Effector memory CD8-positive, alpha-beta T cell (primary cell): ENCODE measurements at places on chromosomes 6 and 20.

DNA sequence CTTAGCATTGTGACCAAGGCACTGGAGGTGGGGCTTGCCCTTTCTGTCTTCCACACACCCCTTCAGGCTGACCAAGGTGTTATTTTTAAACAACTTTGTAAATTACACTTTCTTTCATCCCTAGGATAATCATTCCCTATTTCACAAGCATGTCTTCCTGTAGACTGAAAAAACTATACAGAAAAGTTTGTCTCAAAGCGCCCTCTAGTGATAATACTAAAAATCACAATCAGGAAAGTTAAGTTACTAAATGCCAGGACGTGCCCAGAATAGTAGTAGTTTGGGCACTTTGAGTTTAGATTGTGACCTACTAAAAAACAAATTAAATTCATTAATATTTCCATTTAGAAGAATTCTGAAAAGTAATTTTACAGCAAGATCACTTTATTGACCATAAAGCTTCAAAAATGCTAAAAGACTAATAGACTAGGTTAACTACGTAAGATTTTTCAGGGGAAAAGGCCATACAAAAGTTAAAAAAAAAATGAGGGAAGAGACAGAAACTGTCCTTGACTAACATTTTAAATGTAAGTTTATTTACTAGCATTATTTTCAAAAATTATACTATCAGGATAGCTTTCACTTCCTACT, 123.3 kb upstream of the DUSP22 start:
- DNase-seq, result no peak

DNA sequence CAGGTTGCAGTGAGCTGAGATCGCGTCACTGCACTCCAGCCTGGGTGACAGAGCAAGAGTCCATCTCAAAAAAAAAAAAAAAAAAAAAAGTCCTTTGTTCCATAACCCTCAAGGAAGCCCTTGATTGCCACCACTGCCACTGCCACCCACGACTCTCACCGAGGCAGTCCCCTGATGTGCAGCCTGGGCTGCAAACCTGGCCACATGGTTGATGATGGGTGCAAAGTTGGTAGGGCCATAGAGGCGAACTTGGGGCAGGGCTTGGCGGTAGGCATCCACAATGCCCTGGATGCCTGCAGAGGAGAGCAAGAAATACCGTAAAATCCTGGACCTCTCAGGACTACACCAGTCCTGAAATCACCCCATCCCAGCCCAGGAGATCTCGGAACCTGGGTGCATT, 11.5 kb downstream of the SPAG4 start:
- no peak for DNase-seq

- no peak for DNase-seq
Observed at GRCh38 chr6:125528621-125529041, 220.8 kb upstream of the HEY2 start.

DNA sequence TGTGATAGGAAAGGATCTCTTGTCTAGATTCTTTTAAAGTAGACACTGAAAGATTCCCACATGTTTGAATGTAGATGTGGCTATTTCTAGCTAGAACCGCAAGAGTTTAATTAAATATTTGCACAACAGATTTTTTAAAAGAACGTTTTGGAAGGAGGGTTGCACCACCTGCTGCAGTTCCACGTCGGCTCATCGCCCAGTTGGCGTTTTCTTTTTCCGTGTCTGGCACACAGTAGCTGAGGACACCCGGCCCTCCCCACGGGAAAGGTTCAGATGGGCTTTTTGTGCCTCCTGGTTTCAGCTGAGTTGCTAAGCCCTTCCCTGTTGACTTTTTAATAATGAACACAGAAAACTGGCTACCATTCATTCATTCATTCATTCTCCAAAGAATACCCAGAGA, 41.8 kb upstream of the DOK5 start:
- no peak for DNase-seq

GRCh38 chr6:142679907-142680700, 264.9 kb downstream of the HIVEP2 start:
- no peak for DNase-seq

GRCh38 chr6:96925290-96925687, 761 bp downstream of the KLHL32 start:
- no peak for DNase-seq

DNA sequence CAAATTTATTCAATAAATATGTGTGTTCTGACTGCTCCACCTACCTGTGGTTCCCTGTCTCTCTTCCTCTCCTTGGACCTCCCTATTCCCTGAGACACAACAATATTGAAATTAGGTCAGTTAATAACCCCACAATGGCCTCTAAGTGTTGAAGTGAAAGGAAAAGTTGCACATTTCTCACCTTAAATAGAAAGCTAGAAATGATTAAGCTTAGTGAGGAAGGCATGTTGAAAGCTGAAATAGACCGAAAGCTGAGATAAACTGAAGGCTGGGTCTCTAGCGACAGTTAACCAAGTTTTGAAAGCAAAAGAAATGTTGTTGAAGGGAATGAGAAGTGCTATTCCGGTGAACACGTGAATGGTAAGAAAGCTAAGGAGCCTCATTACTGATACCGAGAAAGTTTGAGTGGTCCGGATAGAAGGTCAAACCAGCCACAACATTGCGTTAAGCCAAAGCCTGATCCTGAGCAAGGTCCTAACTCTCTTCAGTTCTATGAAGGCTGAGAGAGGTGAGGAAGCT, 34.1 kb downstream of the UST start:
- no peak for DNase-seq

GRCh38 chr6:143368426-143368825, 82.1 kb downstream of the ADAT2 start:
- no peak for DNase-seq

- no peak for DNase-seq
Observed at GRCh38 chr20:60306105-60306504, 347.9 kb downstream of the CDH26 start.

DNA sequence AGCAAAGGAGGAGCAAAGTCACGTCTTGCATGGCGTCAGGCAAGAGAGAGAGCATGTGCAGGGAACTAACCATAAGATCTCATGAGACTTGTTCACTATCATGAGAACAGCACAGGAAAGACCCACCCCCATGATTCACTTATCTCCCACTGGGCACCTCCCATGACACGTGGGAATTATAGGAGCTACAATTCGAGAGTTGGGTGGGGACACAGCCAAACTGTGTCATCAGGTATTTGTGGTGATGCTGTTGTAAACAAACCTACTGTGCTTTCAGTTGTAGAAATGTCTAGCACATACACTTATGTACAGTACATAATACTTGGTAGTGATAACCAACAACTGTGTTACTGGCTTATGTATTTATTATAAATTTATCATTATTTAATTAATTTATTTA, 128.3 kb downstream of the UTRN start:
- DNase-seq, result no peak

GRCh38 chr20:62894261-62894660, 32.0 kb downstream of the DIDO1 start:
- no peak for DNase-seq

GRCh38 chr6:155377061-155377460, 62.8 kb upstream of the TFB1M start:
- DNase-seq, result no peak

DNA sequence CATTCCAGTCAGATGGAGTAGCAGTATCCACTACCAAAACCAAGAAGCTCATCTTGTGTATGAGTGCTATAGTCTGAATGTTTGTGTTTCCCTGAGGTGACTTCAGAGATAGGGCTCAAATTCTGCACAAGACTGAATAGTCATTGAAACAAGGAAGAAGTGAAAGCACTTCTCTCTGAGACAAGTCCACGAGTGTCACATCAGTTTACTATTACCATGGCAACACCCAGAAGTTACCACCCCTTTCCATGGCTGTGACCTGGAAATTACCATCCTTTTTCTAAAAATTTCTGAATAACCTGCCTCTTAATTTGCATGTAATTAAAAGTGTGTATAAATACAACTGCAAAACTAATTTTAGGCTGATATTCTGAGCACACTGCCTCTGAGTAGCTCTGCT, 682.1 kb upstream of the ADGRB3 start:
- DNase-seq, result no peak

GRCh38 chr6:169427856-169428255, 174.2 kb upstream of the THBS2 start:
- DNase-seq, result no peak

GRCh38 chr6:37731888-37732287, 34.2 kb upstream of the MDGA1 start:
- peak; percentile 8 for DNase-seq

DNA sequence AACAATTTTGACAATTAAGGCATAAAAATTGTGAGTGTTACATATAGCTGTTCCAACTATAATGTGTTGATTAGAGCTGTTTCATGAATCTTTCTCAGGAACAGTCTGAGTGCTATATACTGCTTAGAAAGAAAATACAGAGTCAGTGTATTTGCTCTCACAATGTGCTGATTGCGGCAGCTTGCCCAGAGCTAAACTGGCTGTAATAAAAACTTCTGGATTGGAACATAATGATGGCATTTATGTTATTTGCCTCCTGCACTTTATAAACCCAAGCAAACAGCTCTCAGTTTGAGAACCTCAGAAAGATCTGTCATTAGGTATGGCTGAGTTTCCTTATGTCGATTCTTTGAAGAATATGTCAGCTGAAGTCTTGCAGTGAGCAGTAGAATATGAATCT, 29.5 kb downstream of the FLRT3 start:
- DNase-seq, result no peak

DNA sequence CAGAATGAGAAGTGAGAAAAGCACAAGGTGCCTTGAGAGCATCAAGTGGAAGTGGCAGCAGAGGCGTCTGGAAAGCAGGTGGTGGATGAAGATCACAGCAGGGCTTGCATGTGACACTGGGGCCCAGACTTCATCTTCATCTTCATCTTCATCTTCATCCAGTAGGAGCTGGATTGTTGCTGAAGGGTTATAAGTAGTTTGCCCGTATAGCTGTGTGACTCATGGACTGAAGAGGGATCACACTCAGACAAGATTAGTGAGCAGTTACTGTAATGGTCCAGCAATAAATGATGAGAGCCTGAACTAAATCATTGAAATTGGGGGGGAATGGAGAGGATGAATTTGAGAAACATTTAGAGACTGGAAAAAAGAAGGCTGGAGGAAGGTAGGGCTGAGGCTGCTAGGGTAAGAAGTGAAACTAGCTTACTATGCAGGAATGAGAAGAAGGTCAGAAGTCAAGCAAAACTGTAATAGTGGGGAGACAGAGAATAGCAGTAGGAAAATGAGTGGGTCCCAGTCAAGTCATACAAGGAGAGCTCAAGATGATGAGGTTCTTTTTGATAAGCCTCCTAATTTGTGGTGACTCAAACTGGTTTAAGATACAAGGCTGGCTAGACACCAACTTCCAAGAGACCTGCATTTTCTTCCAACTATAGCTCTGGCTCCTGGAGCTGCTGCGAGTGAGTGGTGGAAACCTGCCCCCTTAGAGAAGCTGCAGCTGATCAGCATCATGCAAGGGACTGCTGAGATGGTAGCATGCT, 92.3 kb upstream of the BEND6 start:
- DNase-seq, result no peak

DNA sequence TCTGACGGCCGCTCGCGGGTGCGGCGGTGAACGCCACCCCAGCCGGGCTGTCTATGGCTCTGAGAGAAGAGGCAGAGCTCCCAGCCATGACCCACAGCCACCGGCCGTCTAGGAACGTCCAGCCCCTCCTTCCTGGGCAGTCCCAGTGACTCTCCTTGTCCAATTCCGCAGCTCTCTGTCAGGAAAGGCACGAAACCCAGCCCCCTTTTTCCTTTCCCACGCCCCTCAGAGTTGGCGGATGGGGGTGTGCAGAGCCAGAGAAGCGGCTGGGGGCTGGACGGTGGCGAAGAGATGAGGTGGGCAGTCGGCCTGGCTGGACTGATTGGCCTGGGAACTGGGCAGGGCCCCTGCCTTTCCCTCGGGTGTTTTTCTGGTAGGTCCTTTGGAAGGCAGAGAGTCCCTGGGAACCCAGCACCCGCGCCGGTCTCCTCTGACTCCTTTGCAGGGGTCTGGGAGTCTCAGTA, 1.5 kb downstream of the EBF4 start:
- no peak for DNase-seq

DNA sequence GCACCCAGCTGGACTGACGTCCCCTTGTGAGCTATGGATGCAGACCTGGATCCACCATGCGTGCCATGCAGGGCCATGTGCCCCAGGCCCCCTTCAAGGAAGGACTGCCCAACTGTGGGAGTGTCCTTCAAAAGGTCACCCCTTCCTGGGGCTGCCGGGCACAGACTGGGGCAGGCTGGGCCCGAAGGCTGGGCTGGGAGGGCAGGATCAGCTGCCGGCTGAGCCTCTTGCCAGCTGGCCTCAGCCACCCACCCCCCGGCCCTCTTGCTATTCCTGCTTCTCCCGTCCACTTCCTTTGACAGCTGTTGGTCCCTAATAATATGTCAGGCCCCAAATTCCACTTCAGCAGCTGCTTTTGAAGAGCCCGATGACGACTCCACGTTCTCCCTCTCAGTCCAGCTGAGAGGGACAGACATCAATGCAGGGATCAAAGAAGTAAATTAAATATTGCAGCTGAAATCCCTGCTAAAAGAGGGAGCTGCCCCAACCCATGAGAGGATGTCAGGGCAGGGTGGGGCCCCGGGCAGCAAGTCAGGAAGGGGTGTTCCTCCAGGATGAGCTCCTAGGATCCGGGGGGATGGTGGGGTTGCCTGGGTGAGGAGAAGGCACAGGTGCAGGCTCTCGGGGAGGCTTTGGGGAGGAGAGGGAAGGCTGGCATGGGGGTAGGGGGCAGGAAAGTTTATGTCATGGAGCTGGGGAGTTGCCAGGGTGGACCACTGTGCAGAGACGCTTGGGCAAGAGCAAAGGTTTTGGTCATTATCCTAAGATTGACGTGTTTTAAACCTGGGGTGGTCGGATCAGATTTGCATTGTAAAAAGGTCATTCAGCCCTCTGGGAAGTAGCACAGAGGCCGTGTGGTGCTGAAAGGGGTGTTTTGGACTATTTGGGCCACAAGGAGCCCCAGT, 185.0 kb downstream of the ANKRD60 start:
- no peak for DNase-seq

- no peak for DNase-seq
Observed at GRCh38 chr6:28005975-28006374, 48.9 kb downstream of the OR2B6 start.

- DNase-seq, result no peak
Observed at GRCh38 chr20:25738198-25738597, 41.5 kb upstream of the ZNF337 start.

GRCh38 chr20:59920944-59921343, 12.5 kb downstream of the SYCP2 start:
- DNase-seq, result no peak

- DNase-seq, result no peak
Observed at GRCh38 chr6:107943626-107944439, 14.2 kb downstream of the SEC63 start.

- DNase-seq, result no peak
Observed at GRCh38 chr6:23377830-23378229, 748.2 kb upstream of the NRSN1 start.

- DNase-seq, result no peak
Observed at GRCh38 chr6:34025112-34025807, 120.6 kb downstream of the GRM4 start.

GRCh38 chr6:64100702-64101303, 465.2 kb downstream of the PHF3 start:
- DNase-seq, result no peak

GRCh38 chr20:9616833-9617461, 102.6 kb downstream of the LAMP5 start:
- peak; percentile 17 for DNase-seq

GRCh38 chr6:108492131-108492766, 68.5 kb upstream of the FOXO3 start:
- DNase-seq, result no peak

- DNase-seq, result no peak
Observed at GRCh38 chr6:22281341-22282085, 15.3 kb downstream of the PRL start.

GRCh38 chr6:146950351-146950835, 253.8 kb upstream of the STXBP5 start:
- no peak for DNase-seq
